ENCODE measurements at places on chromosomes 4 and X.

DNA sequence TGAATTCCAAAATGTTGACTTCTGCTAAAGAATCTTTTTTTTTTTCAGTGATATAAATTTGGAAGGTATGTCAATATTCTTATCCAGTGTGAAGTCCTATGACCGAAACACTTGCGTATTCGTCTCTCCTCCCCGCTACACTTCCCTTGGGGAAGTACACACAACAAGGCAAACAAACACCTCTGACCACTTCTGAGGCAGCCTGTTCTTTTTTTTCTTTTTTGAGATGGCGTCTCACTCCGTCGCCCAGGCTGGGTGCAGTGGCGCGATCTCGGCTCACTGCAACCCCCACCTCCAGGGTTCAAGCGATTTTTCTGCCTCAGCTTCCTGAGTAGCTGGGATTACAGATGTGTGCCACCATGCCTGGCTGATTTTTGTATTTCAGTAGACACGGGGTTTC is 78.1 kb upstream of the DHRSX start:
- DNase-seq = no peak

DNA sequence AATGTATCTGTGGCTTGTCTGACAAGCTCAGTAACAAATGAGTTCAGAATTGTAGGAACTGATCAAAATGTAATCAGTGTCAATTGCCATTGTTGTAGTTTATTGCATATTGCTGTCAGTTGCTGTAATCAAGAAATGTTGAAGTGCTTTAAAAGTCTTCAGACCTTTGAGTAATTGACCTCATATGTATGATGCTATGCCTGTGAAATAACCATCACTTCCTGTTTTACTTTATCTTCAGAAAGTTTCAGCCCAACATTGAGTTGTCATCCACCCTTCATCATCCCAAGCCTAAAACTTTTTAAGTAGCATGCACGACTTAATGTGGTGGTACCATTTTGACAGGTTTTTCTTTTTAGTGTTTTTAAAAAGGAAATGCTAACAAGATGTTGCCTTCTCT is 212.4 kb downstream of the ARHGAP10 start:
- DNase-seq = no peak

DNA sequence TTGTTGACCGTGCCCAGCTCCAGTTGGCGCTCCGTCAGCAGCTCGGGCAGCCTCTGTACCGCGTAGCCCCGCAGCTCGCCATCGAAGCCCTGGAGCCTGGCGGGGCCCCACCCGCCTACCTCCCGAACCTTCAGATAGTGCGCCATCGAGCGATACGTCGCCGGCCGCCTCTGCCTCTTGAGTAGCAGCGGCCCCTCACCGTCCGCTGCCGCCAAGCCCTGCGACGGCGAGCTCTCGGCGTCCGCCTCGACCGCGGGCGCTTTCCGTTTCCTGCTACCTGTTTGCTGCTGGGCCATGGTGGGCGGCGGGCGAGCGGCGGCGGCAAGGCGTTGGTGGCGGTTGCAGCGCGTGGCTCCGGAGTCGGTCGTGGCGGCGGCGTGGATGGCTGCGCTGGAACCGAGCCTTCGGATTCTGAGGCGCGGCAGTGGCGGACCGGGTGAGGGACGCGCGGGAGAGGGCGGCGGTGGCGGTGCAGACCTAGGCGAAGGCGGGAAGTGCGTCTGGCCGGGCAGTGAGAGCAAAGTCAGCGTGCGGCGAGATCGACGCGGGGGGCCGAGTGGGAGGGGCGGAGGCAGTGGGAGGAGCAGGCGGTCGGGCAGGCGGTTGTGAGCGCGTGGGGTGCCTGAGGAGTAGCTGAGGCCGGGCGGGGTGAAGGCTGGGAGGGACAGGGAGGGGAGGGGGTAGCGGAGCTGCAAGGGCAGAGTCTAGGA is at the start of gene DCAF12L1:
TSS of gene DCAF12L1 (minus strand) at position 502 of the 710 bp plus-strand sequence. CDS start at position 296, 206 bp downstream.
- DNase-seq = no peak

GRCh38 chrX:103631145-103631544 is 2.4 kb downstream of the TCEAL1 start:
- DNase-seq = no peak

DNA sequence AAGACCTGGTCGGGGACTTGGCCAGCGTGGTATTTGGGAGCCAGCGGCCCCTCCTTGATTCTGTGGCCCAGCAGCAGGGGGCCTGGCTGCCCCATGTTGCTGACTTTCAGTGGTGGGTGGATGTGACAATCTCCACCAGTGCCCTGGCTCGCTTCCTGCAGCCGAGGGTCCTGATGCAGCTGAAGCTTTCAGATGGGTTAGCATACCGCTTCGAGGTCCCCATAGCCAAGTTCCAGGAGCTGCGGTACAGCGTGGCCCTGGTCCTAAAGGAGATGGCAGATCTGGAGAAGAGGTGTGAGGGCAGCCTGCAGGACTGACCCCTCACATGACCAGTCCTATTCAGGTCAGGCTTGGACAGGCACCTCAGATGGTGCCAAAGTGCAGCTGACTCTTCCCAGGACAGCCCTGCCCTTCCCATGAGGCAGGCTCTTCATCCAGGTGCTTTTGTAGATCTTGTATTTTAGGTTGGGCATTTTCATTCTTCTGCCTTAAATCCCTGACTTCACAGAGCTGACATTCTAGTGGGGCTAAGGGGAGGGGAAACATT is 15.1 kb downstream of the LNX1 start:
- no peak for DNase-seq

DNA sequence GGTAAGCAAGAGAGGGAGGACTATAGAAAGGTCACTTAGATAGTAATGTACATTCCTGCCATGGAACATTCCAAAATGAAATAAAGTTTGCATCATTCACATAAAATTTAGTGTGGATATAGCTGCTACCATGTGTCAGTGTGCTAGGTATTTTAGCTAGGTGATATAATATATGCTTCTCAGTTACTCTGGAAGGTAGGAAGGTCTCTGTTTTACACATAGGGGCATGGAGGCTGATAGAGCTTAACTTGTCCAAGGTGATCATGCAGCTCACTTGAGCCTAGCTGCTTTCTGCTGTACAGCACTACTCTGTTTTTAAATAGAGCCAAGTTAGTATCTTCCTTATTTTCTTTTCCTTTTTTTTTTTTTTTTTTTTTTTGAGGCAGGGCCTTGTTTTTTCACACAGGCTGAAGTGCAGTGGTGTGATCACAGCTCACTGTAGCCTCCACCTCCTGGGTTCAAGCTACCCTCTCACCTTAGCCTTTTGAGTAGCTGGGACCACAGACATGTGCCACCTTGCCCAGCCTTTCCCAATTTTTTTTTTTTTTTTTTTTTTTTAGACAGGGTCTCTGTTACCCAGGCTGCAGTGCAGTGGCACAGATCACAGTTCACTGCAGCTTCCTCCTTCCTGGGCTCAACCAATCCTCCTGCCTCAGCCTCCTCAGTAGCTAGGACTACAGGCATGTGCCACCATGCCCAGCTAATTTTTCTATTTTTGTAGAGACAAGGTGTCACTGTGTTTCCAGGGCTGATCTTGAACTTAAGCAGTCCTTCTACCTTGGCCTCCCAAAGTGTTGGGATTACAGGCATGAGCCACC is 10.4 kb downstream of the AFF1 start:
- no peak for DNase-seq

Measured in NCI-H1436 treated with DMSO at 0.1 percent for 48 hours (cell line).